ENCODE measurements at places on chromosomes 7 and 10. TPM values are rescaled to one million over a fixed set of nuclear protein-coding genes. Genes with fewer than 3 reads are reported as not detected.

- H3K36me3 ChIP-seq = no peaks in the 10 kb centered on the region
- no peak for DNase-seq
- no peak overlapping the region for H3K27ac ChIP-seq
- H3K27me3 ChIP-seq = no peaks in the 10 kb centered on the region
- no peaks in the 10 kb centered on the region for H3K4me1 ChIP-seq
- no peak overlapping the region for H3K4me3 ChIP-seq
These were observed 12.7 kb downstream of the LMTK2 start for GRCh38 chr7:98119256-98119918.

DNA sequence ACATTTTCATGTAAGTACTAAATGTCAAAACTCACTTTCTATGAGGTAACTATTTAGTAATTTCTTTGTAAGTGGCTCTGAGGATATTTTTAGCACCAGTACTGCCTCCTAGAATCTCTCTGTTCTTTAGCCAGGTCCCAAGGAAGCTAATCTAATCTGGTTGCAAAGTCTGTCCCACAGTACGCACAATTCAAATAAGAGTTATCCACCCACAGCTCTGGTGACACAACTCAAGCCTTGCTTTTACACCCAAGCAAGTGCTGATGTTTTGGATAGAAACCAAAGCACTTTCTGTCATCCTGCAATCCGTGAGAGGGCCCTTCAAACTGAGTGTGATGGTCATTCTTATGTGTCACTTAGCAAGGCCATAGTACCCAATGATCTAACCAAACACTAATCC lies 14.5 kb downstream of the GIMAP5 start:
- H3K27me3 ChIP-seq = no peaks in the 10 kb centered on the region
- H3K27ac ChIP-seq = no peak overlapping the region
- no peak for DNase-seq
- H3K4me3 ChIP-seq = no peak overlapping the region

DNA sequence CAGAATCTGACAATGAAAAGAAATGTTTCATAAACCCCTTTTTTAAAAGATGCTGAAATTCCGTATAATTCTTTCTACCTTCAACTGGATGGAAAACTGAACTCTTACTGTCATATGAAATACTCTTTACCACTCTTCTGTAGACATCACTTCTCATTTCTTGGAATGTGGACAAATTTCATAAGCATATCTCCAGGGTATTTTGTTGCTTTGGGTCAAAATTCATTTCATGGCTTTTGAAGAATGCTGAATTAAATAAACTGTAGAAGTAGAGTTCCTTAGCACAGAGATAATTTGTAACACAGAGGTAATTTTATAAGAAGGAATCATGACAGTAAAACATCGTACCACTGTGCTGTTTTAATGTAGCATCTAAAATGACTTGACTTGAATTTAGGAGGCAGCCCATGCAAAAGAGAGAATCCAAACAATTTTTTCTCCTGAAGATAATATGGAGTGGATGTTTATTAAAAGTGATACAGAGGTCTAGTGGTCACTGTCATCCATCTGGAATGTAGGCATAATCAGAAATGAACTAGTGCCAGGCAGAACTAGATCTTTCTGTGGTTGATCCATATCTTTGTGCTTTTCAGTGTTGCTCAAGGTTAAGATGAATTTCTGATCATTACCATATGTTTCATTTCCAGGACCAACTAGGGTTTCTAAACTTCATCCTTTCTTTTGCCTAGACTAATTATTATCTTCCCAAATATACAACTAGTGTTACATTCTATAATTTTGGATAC lies 492.0 kb downstream of the KIF20B start:
- no peaks in the 10 kb centered on the region for H3K27me3 ChIP-seq
- no peaks in the 10 kb centered on the region for H3K36me3 ChIP-seq
- no peak overlapping the region for H3K4me3 ChIP-seq
- H3K4me1 ChIP-seq = no peaks in the 10 kb centered on the region
- no peak for DNase-seq

- no peaks in the 10 kb centered on the region for H3K27me3 ChIP-seq
- no peaks in the 10 kb centered on the region for H3K4me1 ChIP-seq
These were observed 47.3 kb downstream of the CDCA7L start for GRCh38 chr7:21898265-21898930.

DNA sequence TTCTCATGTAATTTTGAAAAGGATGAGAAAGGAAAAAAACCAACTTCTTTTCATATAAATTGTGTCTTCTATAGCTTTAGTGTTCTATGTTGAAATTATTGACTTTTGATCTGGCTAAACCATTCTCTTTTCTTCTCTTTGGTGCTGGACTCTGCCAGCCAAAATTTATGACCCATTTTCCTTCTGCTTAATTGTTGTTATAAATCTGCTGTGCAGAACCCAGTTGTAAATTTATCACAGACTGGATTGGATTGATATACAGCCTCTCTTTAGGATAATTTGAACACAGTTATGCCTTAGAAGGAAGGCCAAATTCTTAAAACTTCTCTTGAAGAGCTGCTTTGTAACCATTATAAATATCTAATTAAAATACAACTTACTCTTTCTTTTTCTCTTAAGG lies 93.8 kb downstream of the PARP12 start:
- H3K27ac ChIP-seq = no peak overlapping the region
- DNase-seq = no peak
- no peaks in the 10 kb centered on the region for H3K27me3 ChIP-seq
- no peaks in the 10 kb centered on the region for H3K4me1 ChIP-seq
- H3K4me3 ChIP-seq = no peak overlapping the region

- no peaks in the 10 kb centered on the region for H3K27me3 ChIP-seq
- no peak overlapping the region for H3K27ac ChIP-seq
- no peaks in the 10 kb centered on the region for H3K36me3 ChIP-seq
- H3K4me1 ChIP-seq = no peaks in the 10 kb centered on the region
- H3K4me3 ChIP-seq = no peak overlapping the region
These were observed 26.1 kb upstream of the FAM221A start for GRCh38 chr7:23653942-23654341.

GRCh38 chr10:13437026-13437555 lies 89.0 kb upstream of the SEPHS1 start:
- no peak for DNase-seq
- H3K27ac ChIP-seq = no peak overlapping the region
- H3K36me3 ChIP-seq = no peaks in the 10 kb centered on the region
- H3K4me3 ChIP-seq = no peak overlapping the region

- H3K36me3 ChIP-seq = peaks cover 11% of the 10 kb centered on the region
- no peaks in the 10 kb centered on the region for H3K27me3 ChIP-seq
- H3K27ac ChIP-seq = no peak overlapping the region
- H3K4me3 ChIP-seq = no peak overlapping the region
- H3K4me1 ChIP-seq = no peaks in the 10 kb centered on the region
These were observed 29.5 kb downstream of the RAB11FIP2 start for GRCh38 chr10:118017071-118017740.

DNA sequence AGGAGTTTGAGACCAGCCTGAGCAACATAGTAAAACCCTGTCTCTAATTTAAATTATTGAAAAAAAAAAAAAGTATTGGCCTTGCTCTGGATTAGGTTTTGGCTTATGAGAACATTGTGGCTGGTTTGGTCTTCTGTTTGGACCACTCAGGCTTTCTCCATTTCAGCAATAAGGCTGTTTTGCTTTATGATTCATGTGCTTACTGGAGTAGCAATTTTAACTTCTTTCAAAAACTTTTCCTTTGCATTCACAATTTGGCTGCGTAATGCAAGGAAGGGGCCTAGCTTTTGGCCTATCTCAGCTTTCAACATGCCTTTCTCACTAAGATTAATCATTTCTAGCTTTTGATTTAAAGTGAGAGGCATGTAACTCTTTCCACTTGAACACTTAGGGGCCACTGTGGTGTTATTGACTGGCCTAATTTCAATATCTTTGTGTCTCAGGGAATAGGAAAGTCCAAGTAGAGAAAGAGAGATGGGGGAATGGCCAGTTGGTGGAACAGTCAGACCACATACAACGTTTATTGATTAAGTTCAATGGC lies 38.0 kb upstream of the SRPK2 start:
- H3K27me3 ChIP-seq = no peaks in the 10 kb centered on the region
- H3K27ac ChIP-seq = no peak overlapping the region
- H3K36me3 ChIP-seq = no peaks in the 10 kb centered on the region
- H3K4me3 ChIP-seq = no peak overlapping the region
- H3K4me1 ChIP-seq = no peaks in the 10 kb centered on the region

- no peak for DNase-seq
- no peak within 1 kb of the TSS for H3K4me3 ChIP-seq
- H3K36me3 ChIP-seq = no peaks in the 10 kb centered on the region
- no peak within 1 kb of the TSS for H3K27ac ChIP-seq
These were observed at the start of gene INHBA for GRCh38 chr7:41702635-41703371. Gene INHBA (minus strand): TSS chr7:41703090. CDS start chr7:41700374, 2,716 bp downstream.

- H3K4me1 ChIP-seq = peaks cover 66% of the 10 kb centered on the region
- H3K4me3 ChIP-seq = peak within 1 kb of the TSS; percentile 80
- peak; percentile 94 for DNase-seq
These were observed at the start of gene ZKSCAN1 for GRCh38 chr7:100015232-100016214. Gene ZKSCAN1 (plus strand): TSS chr7:100015596. CDS start chr7:100023507, 7,911 bp downstream.

DNA sequence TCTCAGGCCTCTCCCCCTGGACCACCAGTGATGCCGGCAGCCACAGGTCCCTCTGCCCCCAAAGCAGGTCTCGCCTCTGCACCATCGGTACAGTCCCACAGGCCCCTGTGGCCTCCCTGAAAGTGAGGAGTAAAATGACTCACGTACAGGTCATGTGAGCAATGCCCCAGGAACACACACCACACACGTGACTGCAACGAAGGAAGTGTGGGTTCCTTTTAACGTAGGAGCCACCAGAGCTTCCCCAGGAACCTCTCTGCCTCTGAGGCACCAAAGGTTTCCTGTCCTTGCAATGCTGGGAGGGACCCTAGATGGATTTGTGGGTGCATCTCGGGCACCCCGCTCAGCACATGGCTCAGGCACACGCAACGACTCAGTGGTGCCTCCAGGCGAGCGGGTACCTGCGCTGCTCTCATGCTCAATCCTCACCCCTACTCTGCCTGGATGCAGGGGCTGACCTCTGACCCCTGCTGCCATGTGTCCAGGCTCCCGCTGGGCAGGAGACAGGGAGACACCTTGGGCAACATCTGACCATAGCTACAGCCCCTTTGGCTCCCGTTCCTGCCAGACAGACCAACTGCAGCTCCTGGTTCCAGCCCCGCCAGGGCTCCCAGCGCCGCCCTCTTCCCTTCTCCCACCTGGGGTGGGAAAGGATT lies 120.7 kb downstream of the PRKAG2 start:
- no peak overlapping the region for H3K4me3 ChIP-seq
- no peaks in the 10 kb centered on the region for H3K27me3 ChIP-seq
- DNase-seq = no peak
- peak overlapping the region; percentile 47 for H3K27ac ChIP-seq
- H3K4me1 ChIP-seq = peaks cover 46% of the 10 kb centered on the region

DNA sequence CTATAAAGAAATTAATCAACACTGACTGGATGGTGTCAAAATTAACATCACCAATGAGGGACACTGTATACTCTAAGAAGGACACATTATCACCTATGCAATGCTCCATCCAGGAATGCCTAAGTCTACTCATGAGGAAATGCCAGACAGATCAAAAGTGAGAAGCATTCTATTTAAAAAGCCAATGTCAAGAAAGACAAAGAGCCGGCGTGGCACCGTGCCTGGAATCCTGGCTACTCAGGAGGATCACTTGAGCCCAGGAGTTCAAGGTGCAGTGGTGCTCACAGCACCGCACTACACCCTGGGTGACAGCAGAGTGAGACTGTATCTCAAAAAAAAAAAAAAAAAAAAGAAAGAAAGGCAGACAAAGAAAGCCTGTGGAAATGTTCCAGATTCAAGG lies 45.5 kb upstream of the ANAPC16 start:
- no peaks in the 10 kb centered on the region for H3K27me3 ChIP-seq
- H3K4me1 ChIP-seq = peaks cover 4% of the 10 kb centered on the region
- no peak overlapping the region for H3K27ac ChIP-seq
- no peak overlapping the region for H3K4me3 ChIP-seq

- H3K36me3 ChIP-seq = no peaks in the 10 kb centered on the region
- peak overlapping the region; percentile 95 for H3K27ac ChIP-seq
- H3K4me3 ChIP-seq = peak overlapping the region; percentile 70
- H3K27me3 ChIP-seq = peaks cover 23% of the 10 kb centered on the region
- no peak for DNase-seq
These were observed 994 bp upstream of the MAGI2 start for GRCh38 chr7:79454361-79454960.

GRCh38 chr7:69359003-69359700 lies 239.1 kb upstream of the AUTS2 start:
- H3K4me1 ChIP-seq = no peaks in the 10 kb centered on the region
- H3K36me3 ChIP-seq = no peaks in the 10 kb centered on the region
- H3K4me3 ChIP-seq = no peak overlapping the region
- no peak for DNase-seq
- no peak overlapping the region for H3K27ac ChIP-seq

GRCh38 chr10:108598831-108599230 lies 1324.5 kb downstream of the XPNPEP1 start:
- H3K4me3 ChIP-seq = no peak overlapping the region
- no peaks in the 10 kb centered on the region for H3K4me1 ChIP-seq
- no peak for DNase-seq
- H3K27ac ChIP-seq = no peak overlapping the region
- no peaks in the 10 kb centered on the region for H3K27me3 ChIP-seq

- DNase-seq = no peak
- H3K27ac ChIP-seq = no peak overlapping the region
- H3K4me3 ChIP-seq = no peak overlapping the region
These were observed 205.0 kb upstream of the MBL2 start for GRCh38 chr10:52977581-52977980.

DNA sequence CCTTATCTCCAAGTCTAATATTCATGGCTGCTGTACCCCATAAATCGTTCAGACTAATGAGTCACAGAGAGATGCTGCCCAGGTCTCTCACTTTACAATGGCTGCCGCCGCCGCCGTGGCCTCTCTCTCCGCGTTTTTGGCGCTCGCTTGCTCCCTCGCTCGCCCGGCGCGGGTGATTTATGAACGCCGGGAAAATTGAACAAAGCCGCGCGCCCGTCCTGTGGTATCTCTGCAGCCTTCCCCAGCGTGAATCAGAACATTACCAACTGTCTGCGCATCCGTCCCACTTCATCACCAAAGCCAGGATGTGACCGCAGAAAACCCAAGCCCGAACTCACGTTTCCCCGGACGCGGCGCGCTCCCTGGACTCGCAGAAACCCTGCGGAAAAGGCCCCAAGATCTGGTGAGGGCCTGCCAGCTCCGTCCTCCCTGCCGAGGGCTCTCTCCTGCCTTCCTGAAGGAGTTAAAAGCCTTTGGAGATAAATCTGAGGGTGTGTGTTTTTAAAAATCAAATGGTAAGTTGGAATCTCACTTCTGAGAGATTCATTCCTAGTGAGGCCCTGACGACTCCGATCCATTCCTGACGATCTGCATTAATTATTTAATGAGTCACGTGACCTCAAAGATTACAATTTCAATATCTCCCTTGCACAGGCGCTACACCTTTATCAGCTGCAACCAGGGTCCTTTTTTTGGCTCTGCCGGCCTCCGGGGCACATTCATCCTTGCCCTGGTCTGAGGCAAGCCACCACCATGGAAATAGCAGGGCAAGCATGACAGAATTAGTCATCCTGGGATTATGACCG lies 6.3 kb downstream of the HOXA4 start:
- DNase-seq = no peak
- H3K4me3 ChIP-seq = no peak overlapping the region
- H3K36me3 ChIP-seq = no peaks in the 10 kb centered on the region
- H3K27me3 ChIP-seq = no peaks in the 10 kb centered on the region

Gene BMPER
- 7.2 TPM for total RNA-seq

Gene TMEM213
- 11.4 TPM for total RNA-seq

Gene DGKI
- total RNA-seq = 2.1 TPM

Gene MSMB
- not detected for total RNA-seq

Gene EN2
- 0.34 TPM for total RNA-seq

Gene OR2A1
- not detected for total RNA-seq
